OCI-LY7 (cell line): ENCODE measurements at places on chromosomes 4 and X. TPM values are rescaled to one million over a fixed set of nuclear protein-coding genes. Genes with fewer than 3 reads are reported as not detected.

- peak; percentile 68 for DNase-seq
Measured at GRCh38 chrX:56764975-56765791, 36.1 kb downstream of the NBDY start.

GRCh38 chr4:80425124-80426100 lies 89.9 kb downstream of the CFAP299 start:
- no peak for DNase-seq

DNA sequence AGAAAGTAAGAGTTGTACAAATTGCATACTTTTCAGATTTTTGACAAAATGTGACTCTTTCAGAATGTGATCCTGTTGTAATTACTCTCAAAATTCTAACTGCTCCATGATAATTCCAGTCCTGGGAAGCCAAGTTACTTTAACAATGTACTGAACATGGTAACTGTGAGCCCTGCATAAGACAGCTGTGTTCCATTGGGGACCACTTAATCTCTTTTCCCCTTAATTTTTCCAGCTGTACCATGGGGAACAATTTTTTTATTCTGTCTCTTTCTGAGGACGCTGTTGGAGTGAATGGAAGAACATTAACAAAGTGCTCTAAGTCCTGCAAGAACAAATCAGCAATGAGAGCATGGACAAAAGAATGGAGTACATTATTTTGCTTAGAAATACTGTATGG lies 95.8 kb downstream of the UPRT start:
- DNase-seq: no peak

DNA sequence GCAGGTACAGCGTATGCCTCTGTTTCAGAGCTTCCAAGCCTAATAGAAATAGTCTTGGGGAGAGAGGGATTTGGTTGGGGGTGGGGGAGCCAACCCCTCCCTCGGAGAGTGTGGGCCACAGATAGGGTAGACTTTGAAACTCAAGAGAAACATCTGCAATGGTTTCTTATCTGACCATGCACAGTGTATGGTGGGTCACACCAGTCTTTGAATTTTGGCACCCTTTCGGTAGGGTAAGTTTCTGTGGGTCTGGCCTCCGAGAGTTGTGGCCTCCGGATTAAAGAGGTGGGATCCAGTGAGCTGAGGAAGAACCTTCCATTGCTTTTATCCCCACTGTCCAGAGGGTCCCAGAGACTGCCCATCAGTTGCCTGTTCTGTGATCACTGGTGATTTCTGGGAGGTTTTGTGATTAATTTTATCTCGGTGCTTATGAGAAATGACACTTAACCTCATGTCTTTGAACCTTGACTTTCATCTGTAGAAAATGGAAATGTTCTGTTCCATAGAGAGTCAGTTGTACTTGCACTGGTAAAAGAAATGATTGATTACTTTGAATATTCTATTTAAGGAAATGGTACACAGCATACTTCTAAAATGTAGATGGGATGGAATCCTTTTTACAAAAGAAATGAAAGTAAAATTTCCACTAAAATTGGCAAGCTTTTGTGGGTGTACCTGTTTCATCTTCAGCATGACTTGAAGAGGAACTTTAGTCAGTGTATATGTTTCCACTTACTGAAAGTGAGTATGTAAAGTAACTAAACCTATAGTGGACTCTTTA lies 62.7 kb downstream of the TMEM131L start:
- no peak for DNase-seq

The FAM133A gene
- total RNA-seq: not detected in 2 replicates

The TRIM60 gene
- total RNA-seq: not detected in 2 replicates

DNA sequence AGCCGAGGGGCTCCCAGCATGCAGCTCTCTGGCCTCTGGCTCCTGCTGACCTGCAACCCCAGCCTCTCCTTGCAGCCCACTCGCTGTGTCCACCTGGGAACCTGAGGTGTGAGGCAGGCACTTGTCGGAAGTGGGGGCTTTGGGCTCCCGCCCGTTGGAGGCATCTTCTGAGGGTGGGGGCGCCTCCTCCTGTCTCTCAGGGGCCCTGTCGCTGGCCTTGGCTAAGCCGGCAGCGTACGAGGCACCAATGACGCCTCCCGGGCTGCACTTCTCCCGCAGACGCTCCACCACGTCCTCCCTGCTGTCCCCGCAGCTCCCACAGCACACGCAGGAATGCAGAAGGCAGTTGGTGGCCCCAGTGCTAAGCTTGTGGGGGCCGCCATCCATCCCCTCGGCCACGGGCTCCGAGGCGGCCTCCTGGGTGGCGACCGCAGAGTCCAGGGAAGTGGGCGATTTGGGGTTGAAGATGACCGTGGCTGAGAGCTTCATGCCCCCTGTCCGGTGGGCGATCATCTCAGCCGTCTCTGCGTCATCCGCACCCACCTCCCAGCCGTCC lies 42.5 kb upstream of the MXD4 start:
- DNase-seq: no peak

The SCD5 gene
- total RNA-seq: 0.72 and 0.76 TPM in 2 replicates

- no peak for DNase-seq
Measured at GRCh38 chrX:96713303-96713702, 28.7 kb downstream of the DIAPH2 start.

The TDO2 gene
- not detected in 2 replicates for total RNA-seq

DNA sequence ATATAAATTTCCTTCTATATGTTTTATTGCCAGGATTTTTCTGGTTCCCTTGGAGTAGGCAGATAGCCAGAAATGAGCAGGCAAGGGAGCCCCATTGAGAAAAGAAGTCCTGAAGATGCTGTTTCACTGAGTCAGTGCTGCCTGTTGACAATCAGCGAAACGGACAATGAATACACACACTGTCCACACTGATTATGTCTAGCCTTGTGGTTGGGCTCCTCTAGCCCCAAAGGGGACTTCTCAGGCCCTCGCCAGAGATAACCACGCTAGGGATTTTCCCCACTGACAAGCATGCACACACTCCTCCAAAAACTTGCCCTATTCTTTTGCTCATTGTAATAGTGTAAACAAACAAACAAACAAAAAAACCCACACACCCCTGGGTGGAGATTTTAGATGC lies 369.3 kb downstream of the DMD start:
- no peak for DNase-seq

The UGT2A1 gene
- not detected in 2 replicates for total RNA-seq

DNA sequence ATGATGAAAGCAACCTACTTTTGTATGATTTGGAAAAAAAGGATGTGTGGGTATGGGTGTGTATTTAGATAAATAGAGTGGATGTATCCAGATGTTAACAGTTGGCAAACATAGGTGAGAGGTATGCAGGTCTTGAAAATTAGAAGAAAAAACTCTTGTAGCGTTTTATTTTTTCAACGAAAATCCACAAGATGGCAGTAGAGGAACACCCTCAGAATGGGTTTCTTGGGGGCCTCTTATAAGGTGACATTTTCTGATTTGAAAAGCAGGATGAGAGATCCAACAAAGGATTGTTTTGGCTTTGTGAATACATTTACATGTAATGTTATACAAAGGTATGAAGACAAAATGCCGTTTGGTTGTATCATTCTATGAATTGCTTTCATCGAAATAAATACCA lies 68.3 kb downstream of the FMR1NB start:
- DNase-seq: peak; percentile 60

DNA sequence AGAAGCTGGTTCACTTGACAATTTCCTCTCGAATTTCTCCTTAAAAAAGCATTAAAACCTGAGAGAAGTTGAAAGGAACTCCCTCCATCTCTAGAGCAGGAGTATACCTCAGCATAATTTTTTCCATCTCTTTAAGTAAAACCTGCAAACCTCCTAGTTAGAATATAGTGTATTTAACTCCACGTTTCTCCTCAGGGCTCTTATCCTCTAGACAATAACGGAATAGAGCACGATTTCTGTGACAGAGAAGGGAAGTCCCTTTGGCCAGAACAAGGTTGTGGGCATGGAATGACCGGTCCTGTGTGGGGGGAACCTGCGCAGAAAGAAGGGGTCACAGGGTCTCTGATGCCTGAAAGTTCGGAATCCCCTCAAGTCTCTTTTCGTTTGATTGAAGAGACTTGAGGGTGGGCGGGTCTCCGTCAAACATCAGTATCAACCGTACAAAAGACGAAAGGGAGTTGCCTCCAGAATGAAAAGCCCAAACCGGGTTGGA lies 697 bp downstream of the ZNF280C start:
- DNase-seq: no peak

- no peak for DNase-seq
Measured at GRCh38 chrX:103376118-103376978, at the start of gene BEX3. Gene BEX3, plus strand, starts transcription at chrX:103376538. Its CDS starts 984 bp downstream, at chrX:103377522.

GRCh38 chrX:13474164-13474516 lies 95.3 kb upstream of the EGFL6 start:
- DNase-seq: no peak

GRCh38 chr4:91958596-91958995 lies 345.2 kb upstream of the GRID2 start:
- no peak for DNase-seq

GRCh38 chrX:32155044-32155638 lies 1056.2 kb downstream of the DMD start:
- DNase-seq: no peak

- DNase-seq: no peak
Measured at GRCh38 chr4:15482842-15483241, 13.2 kb downstream of the CC2D2A start.

- no peak for DNase-seq
Measured at GRCh38 chr4:6474053-6474568, 1.7 kb upstream of the PPP2R2C start.

The PGAM4 gene
- total RNA-seq: 0.53 TPM in 1 of 2 replicates, not detected in the other

The TLL1 gene
- total RNA-seq: 2.9 and 3.9 TPM in 2 replicates

DNA sequence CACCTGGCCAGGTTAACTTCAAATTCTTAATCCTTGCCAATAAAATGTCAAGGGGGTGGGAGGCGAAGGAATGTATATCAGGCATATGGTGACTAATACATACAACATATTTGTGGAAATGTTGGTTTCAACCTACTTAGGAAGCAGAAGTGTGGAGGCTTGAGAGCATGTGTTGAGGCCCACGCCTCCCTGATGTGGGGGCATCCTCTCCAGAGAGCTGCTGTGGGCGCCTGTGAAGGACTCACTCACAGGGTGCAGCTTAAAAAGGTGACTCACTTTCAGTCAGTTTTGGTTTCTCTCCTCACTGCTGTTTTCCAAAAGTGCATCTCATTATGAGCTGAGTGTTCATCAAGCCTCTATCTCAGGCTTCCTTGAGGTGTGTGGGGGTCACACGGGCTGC lies 27.5 kb downstream of the LNX1 start:
- DNase-seq: no peak

The LRP2BP gene
- 1.0 and 1.4 TPM in 2 replicates for total RNA-seq

DNA sequence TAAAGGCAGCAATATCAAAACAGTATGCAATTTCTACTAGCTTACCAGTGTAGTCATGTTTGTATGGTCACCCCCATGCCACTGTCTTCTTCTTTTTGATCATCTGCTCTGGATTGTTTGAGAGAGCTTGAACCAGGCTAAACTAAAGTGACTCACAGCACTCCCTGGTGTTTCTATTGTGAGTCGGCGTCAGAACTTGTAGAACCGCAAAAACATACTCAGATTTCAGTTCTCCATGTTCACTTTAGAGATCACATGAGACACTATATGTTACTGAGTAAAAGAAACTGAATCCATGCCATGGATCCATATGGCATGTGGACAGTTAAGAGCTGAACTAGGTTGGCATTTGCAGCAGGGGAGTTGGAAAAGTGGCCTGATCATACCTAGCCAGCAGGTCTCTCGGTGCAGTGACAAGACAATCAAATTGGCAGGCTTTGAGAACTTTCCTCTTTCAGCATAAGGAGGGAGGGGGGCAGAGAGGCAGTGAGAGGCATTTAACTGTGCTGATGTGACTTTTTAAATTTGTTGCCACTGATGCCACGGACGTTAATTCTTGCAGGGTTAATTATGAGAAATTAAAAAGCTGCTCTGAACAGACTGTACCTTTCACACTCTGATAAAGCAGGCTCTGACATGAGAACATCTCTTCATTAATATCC lies 88.4 kb downstream of the AFF2 start:
- DNase-seq: peak; percentile 49

- no peak for DNase-seq
Measured at GRCh38 chr4:155609455-155610059, 57.1 kb upstream of the GUCY1A1 start.

The CEP135 gene
- 32.7 and 41.4 TPM in 2 replicates for total RNA-seq

GRCh38 chr4:89056953-89057398 lies at the start of gene FAM13A:
Gene FAM13A, minus strand, starts transcription at chr4:89057185. Its CDS starts 221 bp downstream, at chr4:89056964.
- no peak for DNase-seq

GRCh38 chrX:94977562-94977961 lies 1303.6 kb downstream of the FAM133A start:
- DNase-seq: no peak

DNA sequence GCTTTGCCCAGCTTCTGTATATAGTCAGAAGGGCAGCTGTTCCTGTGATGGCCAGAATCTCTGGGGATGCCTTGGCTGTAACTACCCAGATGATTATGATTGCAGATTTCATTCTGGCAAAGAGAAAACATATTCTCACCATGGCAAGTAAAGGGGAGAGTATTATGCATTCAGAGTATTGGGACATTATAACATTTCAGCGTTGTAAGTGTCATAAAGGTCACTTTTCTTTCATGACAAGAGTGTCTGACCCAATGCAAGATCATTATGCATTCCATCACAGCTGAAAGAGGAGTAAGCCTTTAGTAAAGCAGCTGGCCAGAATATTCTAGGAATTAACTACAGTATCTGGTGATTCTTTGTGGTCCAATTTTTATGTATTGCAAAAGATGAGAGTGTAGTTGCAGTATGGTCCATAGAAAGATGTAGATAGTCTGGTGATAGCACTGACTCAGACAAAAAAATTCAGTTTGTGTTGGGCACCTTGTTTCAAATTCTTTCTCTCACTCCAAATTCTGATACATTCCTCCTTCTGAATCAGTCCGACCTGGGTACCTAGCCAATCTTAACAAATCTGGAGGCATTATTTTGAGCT lies 2366.3 kb downstream of the PCDH7 start:
- no peak for DNase-seq

The RENBP gene
- total RNA-seq: 6.2 and 6.8 TPM in 2 replicates

- DNase-seq: no peak
Measured at GRCh38 chr4:23889814-23890341, at the start of gene PPARGC1A. Gene PPARGC1A, minus strand, starts transcription at chr4:23890047. Its CDS starts 90 bp downstream, at chr4:23889957.

DNA sequence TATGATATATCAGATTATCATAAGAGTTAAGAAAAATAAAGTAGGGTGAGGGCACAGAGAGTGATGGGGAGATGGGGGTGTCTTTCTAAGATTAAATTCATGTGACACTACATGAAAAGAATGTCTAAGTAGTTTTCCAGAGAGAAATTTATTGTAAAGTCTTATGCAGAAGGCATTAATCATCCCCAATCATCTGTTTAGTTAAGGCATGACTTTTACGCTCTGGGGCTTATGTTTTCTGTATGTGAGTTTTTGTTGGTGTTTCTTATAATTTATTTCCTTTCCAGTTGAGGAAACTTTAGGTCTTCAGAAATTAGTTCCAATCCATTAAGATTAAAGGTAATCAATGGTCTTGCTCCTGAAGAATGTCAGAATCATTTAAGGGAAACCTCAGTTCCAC lies 383.0 kb upstream of the GALNT7 start:
- DNase-seq: no peak

DNA sequence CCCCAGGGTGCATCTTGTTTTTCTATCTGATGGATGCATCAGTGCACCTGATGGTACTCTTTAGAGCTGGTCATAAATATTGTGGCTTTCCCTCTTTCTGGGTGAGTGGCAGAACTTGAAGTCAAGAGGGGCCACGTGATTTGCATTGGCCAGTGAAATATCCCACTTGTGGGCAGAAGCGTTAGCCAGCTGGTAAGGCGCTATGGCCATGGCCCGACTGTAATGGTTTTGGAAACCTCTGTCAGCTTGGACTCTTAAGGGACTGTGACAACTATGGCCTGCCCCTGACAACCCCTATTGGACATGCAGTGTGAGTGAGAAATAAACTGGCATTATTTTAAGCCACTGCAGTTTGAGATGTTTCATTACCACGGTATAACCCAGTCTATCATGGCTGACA lies 72.8 kb downstream of the SEL1L3 start:
- DNase-seq: no peak

The HNRNPDL gene
- total RNA-seq: 394 and 425 TPM in 2 replicates
